Fibroblast of skin of right biceps (primary cell): ENCODE measurements at places on chromosomes 4 and X.

GRCh38 chrX:101658661-101659491 lies 774 bp downstream of the ARMCX2 start:
- peak; percentile 69 for DNase-seq

- DNase-seq: no peak
These were observed 51.8 kb upstream of the ARX start for GRCh38 chrX:25067271-25068172.

DNA sequence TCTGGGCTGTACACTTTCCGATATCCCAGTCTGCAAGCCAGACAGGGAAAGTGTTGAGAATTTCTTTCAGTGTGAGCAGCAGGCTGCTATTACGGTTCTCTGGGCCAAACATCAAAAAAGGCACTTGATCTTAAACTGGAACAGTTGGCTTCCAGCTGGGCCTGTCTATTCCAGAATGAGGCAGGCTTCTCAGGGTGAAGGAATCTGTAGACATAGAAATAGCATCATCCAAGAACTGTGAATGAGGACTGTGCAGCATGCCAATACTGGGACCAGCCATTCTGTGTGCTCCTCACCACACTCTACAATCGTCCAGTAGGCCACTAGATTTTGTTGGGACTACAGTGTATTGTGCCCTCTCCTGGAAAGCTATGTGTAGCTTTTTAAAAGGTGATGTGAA lies 31.1 kb downstream of the ART3 start:
- DNase-seq: no peak

- peak; percentile 5 for DNase-seq
These were observed 172.0 kb upstream of the IL15 start for GRCh38 chr4:141464366-141464765.

GRCh38 chr4:109126856-109127255 lies 175.6 kb downstream of the COL25A1 start:
- DNase-seq: peak; percentile 9

GRCh38 chr4:136909626-136910025 lies 622.7 kb downstream of the PCDH18 start:
- DNase-seq: no peak

GRCh38 chr4:44093390-44093789 lies 355.2 kb downstream of the KCTD8 start:
- no peak for DNase-seq

DNA sequence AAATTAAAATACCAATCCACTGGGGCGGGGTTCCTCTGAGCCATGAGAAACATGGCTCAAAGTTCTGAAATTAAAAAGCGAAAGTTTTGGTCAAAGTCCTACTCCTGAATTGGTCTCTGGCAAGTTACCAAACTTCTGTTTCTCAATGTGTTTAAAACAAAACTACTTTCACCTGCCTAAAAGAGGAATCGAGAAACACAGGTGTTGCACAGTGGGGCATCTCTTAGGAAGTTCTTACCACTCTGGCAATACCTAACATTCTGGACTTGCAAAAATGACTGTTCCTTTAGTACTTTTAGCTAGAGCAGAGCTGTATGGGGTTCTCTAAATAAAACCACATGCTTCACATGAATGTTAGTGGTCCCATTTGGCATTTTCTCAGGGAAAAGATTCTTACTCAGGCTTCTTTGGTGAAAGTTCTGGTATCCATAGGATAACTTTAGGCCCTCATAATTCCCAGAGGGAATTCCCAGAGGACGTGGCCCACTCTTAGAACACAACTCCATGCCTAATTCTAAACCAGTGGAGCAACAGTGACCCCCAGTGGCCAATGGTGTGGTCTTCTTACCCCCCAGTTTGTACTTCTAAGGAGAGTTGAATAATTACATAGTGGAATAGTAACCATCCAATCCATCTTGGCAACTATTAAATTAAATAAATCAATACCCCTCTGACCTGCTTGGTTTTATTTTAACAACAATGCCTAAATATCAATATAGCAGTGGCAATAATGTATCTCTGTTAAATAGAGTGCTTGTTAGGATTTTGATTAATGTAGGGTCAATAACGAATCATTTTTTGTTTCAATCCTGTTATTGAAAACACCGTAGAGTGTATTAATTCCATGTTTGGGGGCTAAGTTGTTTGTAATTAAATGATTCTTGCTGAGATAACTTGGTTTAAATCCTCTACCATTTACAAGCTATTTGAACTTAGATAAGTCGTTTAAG lies 21.9 kb downstream of the BMP3 start:
- peak; percentile 78 for DNase-seq

DNA sequence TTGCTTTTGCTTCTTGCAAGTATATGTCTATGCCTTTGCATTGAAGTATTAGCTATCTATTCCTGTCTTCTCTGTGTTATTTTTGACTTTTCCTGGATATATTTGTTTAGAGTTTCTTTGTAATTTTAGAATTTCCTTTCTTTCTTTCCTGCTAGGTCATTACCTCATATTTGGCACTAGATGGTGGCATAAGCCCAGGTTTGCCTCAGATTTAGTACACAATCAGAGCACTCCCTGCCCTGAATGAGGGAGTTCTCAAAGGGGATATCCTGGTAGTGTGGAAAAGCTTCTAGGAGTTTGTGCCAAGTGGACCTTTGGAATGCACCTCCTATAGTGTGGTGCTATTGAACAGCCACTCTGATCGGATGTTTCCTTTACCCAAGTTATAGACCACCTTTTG lies 181.6 kb downstream of the UGT8 start:
- DNase-seq: peak; percentile 34

- peak; percentile 5 for DNase-seq
These were observed 96.6 kb downstream of the EVC2 start for GRCh38 chr4:5611750-5612149.

GRCh38 chr4:99633772-99634171 lies 23.9 kb downstream of the C4orf54 start:
- DNase-seq: no peak

- peak; percentile 62 for DNase-seq
These were observed 61.1 kb downstream of the IQCM start for GRCh38 chr4:149754526-149754925.

GRCh38 chrX:131279617-131280016 lies 9.5 kb downstream of the IGSF1 start:
- no peak for DNase-seq

- peak; percentile 36 for DNase-seq
These were observed 567.9 kb downstream of the INPP4B start for GRCh38 chr4:142278171-142278570.

- no peak for DNase-seq
These were observed 103.5 kb downstream of the GPC3 start for GRCh38 chrX:133881893-133882292.

GRCh38 chr4:1293531-1293941 lies 3.8 kb downstream of the MAEA start:
- no peak for DNase-seq

DNA sequence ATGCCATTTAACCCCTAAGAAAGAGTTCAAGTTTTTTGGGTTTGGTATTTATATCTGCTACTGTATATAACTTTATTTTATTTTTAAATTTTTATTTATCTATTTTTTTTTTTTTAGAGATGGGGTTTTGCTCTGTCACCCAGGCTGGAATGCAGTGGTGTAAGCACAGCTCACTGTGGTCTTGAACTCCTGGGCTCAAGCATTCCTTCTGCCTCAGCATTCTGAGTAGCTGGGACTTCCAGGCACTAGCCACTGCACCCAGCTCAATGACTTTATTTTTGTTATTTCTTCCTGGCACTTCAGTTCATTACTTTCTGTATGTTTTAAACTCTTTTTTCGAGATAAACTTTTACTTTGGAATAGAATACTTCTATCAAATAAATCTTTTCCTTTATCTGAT lies 42.4 kb upstream of the PGAM4 start:
- peak; percentile 6 for DNase-seq

DNA sequence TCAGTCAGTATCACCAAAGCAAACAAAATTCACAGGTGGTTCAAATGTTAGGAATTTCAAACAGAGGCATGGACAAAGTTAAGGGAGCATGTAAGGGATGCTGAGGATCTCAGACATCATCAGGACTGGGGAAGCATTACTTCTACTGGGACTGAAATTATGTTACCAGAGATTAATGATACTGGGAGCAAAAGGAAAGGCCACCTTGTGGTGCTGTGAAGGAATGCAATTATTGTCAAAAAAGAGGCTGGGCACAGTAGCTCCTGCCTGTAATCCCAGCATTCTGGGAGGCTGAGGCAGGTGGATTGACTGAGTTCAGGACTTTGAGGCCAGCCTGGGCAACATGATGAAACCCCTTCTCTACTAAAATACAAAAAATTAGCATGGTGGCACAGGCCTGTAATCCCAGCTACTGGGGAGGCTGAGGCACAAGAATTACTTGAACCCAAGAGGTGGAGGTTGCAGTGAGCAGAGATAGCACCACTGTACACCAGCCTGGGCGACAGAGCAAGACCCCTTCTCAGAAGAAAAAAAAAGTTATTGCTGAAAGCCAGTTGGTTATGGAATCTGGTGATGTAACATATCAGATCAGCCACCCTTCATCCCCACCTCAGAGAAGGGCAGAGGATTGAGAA lies 954.3 kb downstream of the PCDH7 start:
- peak; percentile 11 for DNase-seq

DNA sequence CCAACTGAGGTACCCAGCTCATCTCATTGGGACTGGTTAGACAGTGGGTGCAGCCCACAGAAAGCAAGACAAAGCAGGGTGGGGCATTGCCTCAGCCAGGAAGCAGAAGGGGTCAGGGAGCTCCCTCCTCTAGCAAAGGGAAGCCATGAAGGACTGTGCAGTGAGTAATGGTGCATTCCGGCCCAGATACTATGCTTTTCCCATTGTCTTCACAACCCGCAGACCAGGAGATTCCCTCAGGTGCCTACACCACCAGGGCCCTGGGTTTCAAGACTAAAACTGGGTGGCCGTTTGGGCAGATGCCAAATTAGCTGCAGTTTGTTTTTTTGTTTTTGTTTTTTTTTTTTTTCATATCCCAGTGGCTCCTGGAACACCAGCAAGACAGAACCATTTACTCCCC lies 235.3 kb downstream of the TACR3 start:
- no peak for DNase-seq

DNA sequence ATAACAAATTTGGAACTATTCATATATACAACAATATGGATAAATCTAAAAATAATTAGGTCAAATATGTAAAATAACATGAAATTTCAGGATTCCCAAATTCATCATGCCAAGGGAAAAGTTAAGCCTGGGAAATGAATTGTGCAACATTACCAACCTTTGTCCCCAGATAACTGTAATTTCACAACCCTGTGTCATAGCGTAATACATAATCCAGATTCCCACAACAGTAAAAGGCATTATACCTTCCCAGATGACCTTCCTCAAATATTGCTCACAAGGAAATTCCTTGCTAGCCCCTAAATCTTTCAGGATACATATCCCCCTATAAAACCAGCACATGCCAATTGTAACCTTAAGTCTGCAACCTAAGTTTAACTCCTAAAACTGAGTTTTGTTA lies 32.9 kb upstream of the RAB40A start:
- no peak for DNase-seq

DNA sequence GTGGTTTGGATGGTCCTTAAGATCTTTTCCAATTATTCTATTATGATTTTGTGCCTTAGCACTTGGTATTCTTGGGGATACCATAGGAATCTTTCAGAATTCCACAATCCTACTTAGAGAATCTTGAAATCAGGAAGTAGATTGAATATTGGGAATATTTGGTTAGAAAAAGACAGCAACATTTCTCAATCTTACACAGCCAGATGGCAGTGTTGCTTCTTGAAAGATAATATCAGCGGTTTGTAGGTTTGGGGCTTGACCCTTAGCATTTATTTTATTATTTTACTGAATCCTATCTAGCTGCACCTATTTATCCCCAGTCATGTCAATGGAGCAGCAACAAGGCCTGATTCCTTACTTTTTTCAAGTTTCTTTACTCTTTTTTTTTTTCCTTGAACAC lies 28.6 kb downstream of the MAGEB1 start:
- DNase-seq: peak; percentile 12

DNA sequence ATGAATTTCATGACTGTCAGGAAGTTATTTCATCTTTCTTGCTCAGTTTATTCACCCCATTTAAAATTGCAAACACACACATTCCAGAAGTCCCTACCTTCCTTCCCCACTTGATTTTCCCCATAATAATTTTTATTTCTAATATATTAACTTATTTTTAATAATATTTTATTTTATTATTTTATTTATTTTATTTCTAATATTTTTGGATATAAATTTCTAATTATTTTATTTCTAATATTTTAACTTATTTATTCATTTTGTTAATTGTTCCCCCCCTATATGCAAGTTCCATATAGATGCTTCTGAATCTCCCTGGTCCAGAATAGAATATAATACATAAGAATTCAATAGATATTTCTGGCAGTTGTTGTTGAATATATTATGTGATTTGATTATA lies 293.7 kb upstream of the CPEB2 start:
- no peak for DNase-seq

- peak; percentile 100 for DNase-seq
These were observed 137.5 kb downstream of the PALLD start for GRCh38 chr4:168634276-168634802.

GRCh38 chr4:153110739-153111138 lies 93.5 kb upstream of the TRIM2 start:
- DNase-seq: no peak

- DNase-seq: no peak
These were observed 270.7 kb downstream of the GRXCR1 start for GRCh38 chr4:43163101-43163792.

GRCh38 chrX:46258356-46258755 lies 286.9 kb downstream of the ZNF674 start:
- no peak for DNase-seq

DNA sequence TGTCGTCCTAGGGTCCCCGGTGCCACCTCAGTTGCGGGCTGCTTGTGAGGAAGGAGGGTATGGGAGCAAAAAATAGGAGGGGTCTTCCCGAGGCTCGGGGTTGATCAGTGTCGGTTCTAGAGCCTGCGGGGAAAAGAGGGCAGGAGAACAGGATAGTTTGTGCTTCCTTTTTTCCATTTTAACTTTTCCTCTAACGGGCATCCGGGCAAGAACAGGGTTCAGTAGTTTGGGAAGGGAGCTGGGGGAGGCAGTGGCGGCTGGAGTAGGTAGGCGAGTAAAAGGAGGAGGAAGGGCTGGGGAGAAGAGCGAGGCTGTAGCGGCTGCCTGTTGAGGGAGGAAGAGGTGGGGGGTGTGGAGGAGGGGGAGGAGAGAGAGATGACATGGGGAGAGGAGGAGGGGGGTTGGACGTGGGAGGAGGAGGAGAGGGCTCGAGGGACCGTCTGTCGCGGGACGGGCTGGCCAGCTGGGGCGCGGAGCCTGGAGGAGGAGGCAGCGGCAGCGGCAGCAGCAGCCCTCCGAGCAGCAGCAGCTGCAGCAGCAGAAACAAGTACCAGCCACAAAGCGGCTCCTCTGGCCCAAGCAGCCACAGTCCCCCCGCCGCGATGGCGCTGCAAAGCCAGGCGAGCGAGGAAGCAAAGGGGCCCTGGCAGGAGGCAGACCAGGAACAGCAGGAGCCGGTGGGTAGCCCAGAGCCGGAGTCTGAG lies at the start of gene SLC16A2:
Gene SLC16A2, plus strand, starts transcription at position 458 of the 704 bp plus-strand sequence. Its CDS starts 145 bp downstream, at position 603.
- peak; percentile 85 for DNase-seq

DNA sequence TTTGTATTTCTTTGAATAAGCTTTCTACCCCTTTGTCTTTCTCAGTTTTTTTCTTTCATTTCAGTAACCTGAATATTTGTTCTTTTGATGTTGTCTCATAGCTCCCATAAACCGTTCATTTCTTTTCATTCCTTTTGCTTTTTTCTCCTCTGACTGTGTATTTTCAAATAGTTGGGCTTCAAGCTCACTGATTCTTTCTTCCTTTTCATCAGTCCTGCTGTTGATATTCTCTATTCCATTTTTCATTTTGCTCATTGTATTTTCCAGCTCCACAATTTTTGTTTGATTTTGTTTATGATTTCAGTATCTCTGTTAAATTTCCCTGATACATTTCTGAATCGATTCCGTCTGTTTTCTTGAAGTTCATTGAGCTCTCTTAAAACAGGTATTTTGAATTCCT lies 129.6 kb upstream of the NUDT6 start:
- no peak for DNase-seq

- DNase-seq: no peak
These were observed 291.0 kb downstream of the LDB2 start for GRCh38 chr4:16607241-16608066.
